ENCODE measurements at places on chromosomes 3 and 15.

- no peak for DNase-seq
These were observed 17.2 kb upstream of the GOLIM4 start for GRCh38 chr3:168112894-168113293.

GRCh38 chr15:41895957-41896356 is 2.1 kb upstream of the SPTBN5 start:
- no peak for DNase-seq

DNA sequence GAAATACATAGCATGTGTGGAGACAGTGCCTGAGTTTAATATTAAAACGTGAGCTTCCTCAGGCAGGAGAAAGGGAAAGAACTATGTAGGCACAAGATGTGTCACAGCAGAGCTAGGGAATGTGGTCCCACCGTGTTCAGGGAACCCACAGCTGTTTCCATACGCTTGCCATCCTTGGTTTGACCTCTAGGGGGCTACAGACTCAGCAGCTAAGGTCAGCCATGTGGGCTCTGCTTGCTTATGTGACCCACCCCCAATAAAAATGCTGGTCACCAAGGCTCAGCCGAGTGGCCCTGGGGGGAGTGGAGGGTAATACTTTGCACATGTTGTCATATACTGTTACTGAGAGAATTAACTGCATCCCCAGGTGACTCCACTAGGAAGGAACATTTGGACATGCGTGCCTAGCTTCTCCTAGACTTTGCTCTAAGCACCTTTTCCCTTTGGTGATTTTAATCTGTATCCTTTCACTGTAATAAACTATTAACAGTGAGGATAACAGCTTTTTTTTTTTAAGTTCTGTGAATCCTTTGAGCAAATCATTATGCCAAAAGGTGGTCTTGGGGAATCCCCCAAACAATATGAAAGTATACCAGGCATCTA is 3.3 kb downstream of the TUBGCP5 start:
- DNase-seq: peak; percentile 62

GRCh38 chr3:103170651-103171050 is 735.8 kb downstream of the ZPLD1 start:
- no peak for DNase-seq

- DNase-seq: peak; percentile 82
These were observed at the start of gene SLCO3A1 for GRCh38 chr15:91853511-91853947. Gene SLCO3A1, plus strand, starts transcription at chr15:91853708.

DNA sequence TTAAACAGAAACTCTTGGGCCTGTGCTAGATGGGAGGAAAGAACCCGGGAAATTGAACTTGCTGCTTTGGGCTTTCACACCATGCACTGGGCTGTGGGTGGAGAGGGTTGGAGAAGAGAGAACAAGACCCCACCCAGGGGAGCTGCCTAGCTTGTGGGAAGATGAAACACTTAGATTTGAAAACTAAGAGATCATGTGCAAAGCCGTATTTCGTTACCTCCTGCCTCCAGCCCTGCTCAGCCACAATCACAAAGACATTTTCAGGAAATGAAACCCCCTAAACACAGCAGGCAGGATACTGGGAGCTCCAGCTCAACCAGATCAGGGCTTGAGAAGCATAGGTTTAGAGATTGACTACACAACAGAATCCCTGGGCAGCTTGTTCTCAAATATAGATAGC is 183.0 kb upstream of the C2CD4B start:
- DNase-seq: no peak

DNA sequence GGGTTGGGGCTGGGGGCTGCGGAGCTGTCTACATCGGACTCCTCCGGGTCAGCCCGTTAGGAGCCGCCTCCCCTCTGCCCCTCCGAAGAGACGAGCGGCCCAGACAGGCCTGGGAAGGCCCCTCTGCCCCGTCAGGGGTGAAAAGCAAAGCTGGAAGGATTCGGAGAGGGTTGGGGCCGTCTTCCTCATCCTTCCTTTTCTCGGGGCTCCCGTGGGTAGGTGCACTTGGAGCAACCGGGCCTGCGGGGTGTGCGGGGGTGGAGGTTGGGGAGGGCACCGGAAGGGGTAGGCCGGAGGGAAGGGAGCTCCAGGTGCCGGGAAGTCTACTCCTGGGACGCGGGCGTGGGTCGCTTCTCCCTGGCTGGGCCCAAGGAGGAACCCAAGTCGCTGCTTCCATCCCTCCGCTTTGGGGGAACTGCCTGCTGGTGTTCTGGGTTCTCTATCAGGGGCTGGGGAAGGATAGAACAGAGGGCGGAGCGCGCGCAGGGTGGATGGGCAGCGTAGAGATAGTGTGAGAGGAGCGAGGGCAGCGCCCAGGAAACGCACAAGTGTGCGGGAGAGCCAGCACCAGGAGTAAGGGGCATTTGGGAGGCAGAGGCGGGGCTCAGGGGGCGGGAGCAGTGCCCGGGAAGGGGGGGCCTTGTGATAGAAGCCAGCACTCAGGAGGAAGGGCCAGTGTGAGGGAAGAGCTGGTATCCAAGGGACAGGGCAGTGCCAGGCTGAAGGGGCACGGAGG is 590 bp downstream of the POLR2H start:
- peak; percentile 22 for DNase-seq

DNA sequence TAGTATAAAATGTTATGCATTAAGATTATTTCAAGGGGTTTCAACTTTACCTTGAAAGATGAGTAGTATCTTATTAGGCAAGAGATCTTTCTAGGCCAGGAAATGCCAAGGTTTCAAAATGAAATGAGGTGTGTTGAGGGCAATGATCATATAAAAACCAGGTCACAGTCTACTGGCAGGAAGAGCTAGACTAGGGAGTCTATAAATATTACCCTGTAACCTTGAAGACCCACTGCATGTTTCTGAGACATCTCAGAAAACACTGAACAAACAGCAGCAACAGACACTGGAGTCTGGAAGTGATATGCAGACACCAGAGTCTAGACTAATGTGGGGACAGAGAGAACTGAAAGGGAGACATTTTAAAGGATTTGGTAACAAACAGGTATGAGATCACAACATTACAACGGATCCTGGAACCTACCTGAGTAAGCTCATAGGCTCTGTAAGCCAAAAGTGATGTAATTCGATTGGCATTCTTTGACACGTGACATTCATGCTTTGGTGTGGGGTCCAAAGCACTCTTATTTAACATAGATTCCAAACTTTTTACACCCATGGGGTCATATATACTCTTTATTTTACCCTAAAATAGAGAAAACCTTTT is 15.0 kb downstream of the TASOR start:
- DNase-seq: no peak

DNA sequence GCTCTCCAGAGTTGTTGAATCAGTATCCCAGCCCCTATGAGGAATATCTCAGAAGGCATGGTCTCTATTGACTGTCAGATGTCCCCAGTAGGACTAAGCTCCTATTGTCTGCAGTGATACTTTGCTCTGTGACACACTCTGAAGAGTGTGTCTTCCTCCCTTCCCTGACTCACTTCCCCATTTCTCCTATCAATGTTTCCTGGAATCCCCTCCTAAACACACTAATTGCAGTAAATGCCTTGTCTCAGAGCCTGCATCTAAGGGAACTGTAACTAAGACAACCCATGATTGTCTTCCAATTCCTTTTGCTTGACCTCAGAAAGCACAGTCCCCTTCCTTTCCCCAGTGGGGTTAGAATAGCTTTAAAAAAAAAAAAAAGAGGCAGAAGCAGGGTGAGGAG is 397.3 kb upstream of the PROK2 start:
- DNase-seq: no peak

DNA sequence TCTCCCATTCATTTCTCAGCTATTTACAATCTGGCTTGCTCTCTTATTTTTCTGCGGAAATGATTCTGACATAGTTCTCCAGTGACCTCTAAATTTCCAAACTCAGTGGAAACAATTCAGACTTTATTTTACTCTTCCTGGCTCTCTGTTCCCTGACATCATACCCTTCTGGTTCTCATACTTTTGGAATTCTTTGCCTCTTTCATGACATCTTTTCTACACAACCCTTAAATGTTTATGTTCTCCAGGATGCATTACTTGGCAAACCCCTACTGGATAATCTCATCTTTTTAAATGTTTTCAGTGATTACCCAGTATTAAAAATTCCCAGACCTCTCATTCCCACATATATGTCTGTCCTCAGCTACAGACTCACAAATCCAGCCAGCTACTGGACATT is 23.9 kb upstream of the PLSCR4 start:
- DNase-seq: no peak

- DNase-seq: no peak
These were observed 54.9 kb upstream of the TBC1D21 start for GRCh38 chr15:73818308-73818985.

- no peak for DNase-seq
These were observed 172.6 kb downstream of the SATB1 start for GRCh38 chr3:18252578-18252977.

DNA sequence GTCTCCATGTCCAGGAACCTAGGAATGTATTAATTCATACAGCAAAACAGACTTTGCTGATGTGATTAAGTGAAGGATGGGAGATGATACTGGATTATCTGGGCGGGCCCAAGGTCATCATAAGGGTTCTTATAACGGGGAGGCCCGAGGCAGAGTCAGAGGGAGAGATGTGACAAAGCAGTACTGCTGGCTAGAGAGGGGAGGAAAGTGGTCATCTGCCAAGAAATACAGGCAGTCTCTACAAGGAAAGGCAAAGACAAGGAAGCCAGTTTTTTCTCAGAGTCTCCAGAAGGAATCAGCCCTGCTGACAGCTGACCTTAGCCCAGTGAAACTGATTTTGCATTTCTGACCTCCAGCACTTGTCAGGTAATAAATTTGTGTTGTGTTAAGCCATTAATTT is 66.2 kb upstream of the CORO2B start:
- DNase-seq: no peak

Measured in CD4-positive, alpha-beta T cell treated with Interleukin-2 at 100 ng/mL for 4 hours (primary cell).